ENCODE measurements at places on chromosomes 13 and 19. TPM values are rescaled to one million over a fixed set of nuclear protein-coding genes. Genes with fewer than 3 reads are reported as not detected.

LILRB2 gene
- total RNA-seq = not detected

KISS1R gene
- not detected for total RNA-seq

DACH1 gene
- 0.43 TPM for total RNA-seq

DNA sequence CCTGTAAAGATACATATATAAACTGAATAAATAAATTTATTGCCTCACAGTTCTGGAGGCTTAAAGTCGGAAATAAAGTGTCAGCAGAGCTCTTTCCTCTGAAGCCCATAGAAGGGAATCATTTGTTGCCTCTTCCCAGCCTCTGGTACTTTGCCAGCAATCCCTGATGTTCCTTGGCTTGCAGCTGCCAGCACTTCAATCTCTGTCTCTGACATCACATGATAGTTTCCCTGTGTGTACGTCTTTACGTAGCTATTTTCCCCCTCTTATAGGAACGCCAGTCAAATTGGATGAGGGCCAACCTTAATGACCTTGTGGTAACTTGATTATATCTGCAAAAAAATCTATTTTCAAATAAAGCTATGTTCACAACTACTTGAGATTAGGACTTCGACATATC lies 250.9 kb downstream of the LIG4 start:
- no peak for DNase-seq
